G401 (cell line): ENCODE measurements at places on chromosomes 6 and 20.

GRCh38 chr20:62445553-62446340, 18.4 kb upstream of the RBBP8NL start:
- DNase-seq = no peak

DNA sequence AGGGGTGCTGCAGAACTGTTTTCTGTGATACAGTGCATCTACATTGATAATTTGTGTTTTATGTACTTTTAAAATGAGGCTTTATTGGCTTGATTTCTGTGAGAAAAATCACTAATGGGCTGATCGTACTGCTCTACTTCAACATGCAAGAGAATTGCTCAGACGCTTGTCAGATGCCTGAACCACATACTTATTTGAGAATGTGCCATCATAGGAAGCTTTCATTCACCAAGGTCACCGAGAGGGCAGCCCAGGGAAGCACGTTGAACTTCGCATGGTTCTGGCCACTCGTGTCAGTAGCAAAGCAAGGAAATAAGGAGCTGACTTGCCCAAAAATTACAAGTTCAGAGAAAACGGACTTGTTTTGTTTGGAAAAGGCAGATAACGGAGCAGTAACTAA, 168.5 kb upstream of the AKAP12 start:
- DNase-seq = no peak

- DNase-seq = no peak
Measured at GRCh38 chr20:20710443-20711315, 1.8 kb downstream of the RALGAPA2 start.

GRCh38 chr6:163017801-163018200, 290.0 kb downstream of the PACRG start:
- DNase-seq = no peak
